Hepatocyte (in vitro differentiated cells): ENCODE measurements at places on chromosomes 5 and 9.

GRCh38 chr9:21677834-21678233 is 124.6 kb upstream of the MTAP start:
- DNase-seq: no peak

DNA sequence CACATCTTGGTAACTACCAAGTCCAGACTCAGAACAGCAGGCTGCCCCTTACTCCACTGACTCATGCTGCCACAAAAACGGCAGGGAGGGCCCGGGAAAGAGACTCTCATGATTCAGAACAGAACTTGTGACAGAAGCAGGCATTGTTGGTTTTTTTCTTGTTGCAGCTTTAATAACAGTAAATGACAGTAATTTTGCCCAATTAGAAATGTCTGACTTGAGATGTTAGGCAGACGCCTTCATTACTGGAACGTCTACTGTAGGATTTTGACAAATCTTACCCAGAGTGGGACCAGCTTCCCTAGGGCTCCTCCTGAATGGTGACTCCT is 77.9 kb downstream of the SEMA5A start:
- DNase-seq: peak; percentile 76

DNA sequence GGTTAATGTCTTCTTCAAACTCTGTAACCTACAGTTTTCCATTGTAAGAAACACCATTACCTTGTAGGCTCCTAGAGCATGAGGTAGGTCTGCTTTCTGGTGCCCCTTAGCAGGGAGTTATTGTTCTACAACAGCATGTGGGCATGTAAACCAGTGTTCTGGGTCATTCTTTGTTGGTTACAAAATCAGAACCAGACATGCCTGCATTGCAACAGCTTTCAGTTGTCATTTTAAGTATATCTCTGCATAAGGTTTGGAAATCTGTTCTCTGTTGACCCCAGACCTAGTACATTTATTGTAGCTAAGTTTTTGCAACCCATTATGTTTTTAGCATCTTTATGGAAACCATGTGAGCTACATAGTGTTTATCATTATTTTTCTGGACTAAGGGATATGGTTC is 10.9 kb downstream of the RGMB start:
- no peak for DNase-seq

- no peak for DNase-seq
These were observed 400 bp downstream of the HCN1 start for GRCh38 chr5:45695804-45696156.

DNA sequence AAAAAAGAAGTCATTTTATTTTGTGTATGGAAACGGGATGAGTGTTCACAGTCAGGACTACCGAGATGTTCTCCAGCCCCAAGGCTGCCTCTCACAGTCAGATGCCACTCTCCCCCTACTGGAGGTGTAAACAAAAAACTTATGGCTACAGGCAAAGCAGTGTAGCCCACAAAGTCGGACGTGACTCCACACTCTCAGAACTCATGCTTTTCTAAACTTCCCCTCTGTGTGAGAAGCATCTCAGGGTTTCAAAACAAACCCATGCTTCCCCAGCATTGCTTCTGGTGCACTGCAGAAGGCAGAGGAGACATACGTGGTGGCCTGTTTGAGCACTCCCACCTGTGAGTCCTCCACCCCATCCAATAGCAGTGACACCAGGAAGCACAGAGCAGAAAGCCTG is 580.3 kb downstream of the BNC2 start:
- DNase-seq: no peak
